ENCODE measurements at places on chromosomes 12 and 14.

DNA sequence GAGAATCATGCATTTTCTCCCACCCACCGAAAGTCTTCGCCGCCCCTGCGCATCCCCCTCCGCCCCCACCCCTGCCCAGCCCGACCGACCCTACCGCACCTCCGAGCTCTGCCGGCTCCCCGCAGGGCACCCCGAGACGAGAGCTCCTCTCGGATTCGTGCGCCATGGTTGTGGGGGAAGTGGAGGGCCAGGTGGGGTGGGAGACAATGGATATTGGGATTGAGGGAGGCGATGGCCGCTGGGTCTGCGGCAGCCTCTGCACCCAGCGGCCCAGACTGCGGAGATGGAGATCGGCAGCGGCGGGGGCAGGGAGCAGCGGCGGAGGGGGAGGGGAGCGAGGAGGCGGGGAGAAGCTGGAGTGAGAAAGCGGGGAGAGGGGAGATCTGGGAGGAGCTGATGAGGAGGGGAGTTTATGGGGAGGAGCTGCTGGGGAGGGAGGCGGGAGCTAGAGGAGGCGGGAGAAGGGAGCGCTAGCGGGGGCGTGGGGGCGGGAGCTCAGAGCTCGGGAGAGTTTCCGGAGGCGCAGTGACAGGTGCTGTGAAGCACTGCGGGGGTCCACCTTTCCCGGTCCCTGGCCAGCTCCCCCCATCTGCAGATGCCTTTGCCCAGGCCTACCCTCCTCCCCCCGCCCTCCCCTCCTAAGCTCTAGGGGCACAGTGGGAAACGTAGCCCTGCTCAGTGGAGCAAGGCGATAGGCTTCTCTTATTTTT lies at the start of gene SALL2:
Gene SALL2, minus strand, starts transcription at position 385 of the 710 bp plus-strand sequence. Its CDS starts 219 bp downstream, at position 166.
- peak; percentile 83 for DNase-seq

GRCh38 chr14:53285064-53285463 lies 131.9 kb upstream of the DDHD1 start:
- no peak for DNase-seq

GRCh38 chr12:121620333-121620891 lies 5.9 kb upstream of the ORAI1 start:
- DNase-seq = no peak

DNA sequence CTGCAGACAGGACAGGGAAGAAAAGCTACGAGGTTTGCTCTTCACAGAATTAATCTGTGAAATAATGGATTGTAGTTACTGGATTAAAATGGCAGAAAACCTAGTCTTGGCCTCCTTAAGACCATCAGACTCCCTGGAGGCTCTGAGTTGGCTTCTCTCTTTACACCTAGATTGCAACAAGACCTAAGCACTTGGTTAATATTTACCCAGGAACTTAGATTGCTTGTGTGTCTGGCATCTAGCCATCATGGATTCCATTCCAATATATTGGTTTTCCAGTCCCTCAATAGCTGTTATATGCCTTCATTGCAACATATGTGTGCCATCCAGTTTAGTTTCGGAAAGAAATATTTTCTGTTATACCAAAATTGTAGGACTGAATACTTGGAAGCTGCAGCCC lies 1.9 kb upstream of the GTF2A1 start:
- DNase-seq = no peak

DNA sequence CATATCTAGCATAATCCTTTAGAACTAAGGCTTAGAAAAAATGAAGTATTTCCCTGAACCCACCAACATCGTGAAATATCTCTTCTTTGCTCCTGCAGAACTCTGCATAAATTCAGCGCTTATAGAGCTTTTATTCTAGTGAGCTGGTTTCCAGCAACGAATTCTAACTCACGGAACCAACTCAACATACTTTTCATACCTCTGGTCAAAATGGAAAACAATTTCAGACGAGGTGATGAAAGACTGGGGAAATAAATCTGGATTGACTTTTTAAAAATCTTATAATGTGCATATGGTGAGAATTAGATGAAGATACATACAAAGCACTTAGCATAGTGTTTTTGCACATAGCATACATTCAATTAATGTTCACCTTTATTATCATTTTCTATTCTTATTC lies 62.6 kb upstream of the BBS10 start:
- no peak for DNase-seq

DNA sequence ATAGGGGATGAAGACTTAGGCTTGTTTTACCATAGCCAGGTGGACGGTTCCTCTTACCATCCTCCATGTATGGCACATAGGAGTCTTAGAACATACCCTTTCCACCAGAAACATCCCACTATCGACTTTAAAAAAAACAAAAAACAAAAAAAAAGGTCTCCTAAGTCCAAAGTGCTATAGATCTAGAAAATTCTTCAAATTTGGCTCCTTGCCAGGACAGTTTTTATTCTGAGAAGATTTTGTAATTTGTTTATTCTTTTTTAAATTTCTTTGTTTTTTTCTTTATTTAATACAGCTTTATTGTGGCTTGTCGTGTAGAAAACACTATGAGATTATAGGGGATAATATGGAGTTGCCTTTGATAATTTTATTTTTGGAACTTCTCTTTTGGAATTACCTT lies 197.7 kb downstream of the NUBPL start:
- no peak for DNase-seq

DNA sequence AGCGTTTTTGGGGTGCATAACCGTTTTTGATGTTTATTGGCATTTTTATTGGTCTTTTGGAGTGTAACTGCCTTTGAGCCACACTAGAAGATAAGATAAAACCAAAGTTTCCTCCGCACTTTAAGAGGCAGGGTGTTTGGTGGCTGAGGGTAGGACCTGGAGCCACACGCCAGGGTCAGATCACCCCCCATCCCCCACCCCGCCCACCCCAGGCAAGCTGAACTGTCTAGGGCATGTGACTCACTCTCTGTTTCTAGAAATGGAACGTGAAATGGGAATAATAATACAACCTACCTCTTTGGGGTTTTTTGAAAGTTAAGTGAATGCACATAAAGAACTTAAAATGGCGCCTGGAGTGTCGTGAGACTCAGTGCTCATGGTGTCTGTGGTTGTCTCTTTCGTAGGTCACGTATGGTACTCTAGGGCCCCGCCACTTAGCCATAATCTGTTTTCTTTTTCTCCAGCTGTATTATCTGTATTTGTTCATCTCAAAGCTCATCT lies 56.0 kb downstream of the PPP2R5C start:
- no peak for DNase-seq

Measured in midbrain (tissue), 1 donor.